ENCODE measurements at places on chromosomes 2 and 18.

- DNase-seq = no peak
These were observed 28.8 kb upstream of the TSPYL6 start for GRCh38 chr2:54284826-54285225.

DNA sequence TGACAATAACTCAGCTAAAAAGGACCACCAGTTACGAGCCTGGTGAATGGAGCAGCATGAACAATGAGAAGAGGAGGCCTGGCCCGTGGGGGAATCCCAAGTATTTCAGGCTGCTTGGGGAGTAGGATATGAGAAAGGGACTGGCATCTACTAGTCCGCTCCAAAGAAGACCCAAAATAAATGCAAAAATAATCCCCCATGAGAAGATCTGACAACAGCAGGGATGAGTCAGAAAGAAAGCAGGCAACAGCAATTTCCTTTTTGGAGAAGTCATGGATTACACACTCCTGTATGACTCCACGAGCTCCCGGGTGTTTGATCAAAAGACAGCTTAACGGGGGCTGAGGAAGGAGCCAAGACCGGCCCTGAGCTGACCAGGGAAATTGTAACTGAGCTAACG, 111.4 kb downstream of the SOX11 start:
- peak; percentile 27 for DNase-seq

- no peak for DNase-seq
These were observed at the start of gene GYPC for GRCh38 chr2:126655500-126656430. Gene GYPC (plus strand): TSS chr2:126656158. CDS start chr2:126656264, 106 bp downstream.

GRCh38 chr2:36333350-36334012, 22.1 kb upstream of the CRIM1 start:
- no peak for DNase-seq

DNA sequence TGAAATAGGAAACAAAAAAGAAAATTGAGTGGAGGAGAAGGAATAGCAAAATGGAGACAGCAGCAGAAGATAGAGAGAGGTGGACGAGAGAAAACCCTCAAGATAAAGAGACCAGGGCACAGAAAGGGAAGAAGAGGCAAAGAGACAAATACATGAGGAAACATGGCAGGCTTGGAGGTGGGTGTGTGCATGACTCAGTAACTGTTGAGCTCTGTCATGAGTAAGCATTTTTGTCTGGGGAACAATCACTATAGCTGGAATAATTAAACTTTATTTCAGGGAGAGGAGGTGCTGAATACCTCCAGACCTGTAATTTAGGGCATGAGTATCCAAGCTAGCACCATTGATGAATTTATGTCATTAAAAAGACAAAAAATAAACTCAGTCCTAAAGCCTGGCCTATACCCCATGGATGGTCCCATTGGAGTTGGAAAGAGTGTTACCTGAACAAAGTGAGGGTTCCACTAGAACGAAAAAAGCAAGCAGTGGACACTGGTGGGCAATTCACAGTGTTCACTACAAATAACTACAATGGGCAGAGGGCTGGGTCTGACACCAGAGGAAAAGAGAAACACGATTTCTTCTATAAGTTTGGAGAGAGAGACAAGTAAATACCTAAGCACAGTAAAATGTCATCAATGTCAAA, 145.5 kb downstream of the ADCYAP1 start:
- DNase-seq = no peak

GRCh38 chr18:48866028-48866733, 84.6 kb downstream of the SMAD7 start:
- no peak for DNase-seq

DNA sequence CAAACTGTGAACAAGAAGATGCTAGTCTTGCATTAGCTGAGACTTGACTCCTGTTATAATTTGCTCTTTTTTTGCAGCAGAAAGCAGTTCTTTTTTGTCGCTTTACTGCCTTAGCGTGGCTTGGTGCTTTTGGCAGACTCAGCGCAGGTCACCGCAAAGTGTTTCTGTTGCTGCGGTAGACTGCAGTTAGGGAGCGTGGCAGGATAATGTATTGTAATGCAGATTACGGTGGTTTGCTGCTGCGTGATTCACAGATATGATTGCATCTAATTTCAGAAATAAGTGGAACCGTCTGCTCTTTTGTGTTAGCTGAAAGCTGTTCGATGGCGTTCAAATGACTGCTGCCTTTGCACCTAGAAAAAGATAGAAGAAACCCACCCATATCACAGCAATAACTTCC, 131.6 kb upstream of the SATB2 start:
- no peak for DNase-seq

DNA sequence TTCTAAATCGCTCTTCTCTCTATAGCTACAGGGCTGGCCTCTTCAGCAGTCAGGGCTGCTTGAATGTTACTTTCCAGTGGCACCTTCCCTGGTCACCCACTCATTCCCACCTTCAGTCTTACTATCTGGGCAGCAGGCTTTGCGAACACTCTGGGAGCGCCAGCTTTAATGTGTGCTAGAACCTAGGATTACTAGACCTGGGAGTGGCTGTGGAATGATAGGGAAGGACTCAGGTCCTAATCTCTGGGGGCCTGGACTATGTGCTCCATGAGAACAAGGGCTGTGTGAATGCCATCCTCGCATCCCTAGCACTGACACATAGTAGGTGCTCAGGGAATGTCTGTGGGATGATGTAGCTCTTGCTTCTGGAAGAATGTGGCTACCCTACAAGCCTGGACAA, 57.6 kb downstream of the BCL2L11 start:
- DNase-seq = no peak

- DNase-seq = no peak
These were observed 74.5 kb downstream of the MOGAT1 start for GRCh38 chr2:222745836-222746559.

DNA sequence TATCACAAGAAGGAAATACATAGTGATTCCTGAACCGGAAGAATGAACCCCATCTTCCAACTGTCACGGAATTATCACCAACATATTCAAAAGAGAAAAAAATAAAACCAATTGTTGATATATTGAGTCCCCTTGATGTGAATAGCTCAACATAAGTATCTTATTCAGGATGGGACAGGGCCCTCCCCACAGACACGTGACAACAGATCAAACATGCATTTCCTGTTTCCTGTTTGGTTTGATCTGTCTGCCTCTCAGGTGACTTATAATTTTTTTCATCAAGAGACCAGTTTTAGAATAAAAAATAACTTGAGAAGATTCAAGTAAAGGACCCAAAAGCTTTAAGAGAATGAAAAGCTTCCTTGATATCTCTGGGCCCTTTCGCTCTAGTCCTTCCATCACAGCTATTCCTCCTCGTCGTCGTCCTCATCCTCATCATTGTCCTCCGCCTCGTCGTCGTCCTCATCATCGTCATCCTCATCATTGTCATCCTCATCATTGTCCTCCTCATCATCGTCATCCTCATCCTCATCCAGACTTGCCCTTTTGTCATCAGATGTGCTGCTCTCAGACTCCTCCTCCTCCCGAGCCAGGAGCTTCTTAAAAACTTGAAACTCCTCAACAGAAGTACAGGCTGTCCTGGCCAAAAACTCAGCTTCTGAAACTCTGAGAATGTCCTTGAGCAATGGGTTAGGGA, 6.3 kb downstream of the MTERF4 start:
- DNase-seq = no peak

GRCh38 chr2:225027061-225027762, 15.1 kb downstream of the DOCK10 start:
- no peak for DNase-seq

- peak; percentile 94 for DNase-seq
These were observed 46.7 kb upstream of the LAPTM4A start for GRCh38 chr2:20097889-20098714.

GRCh38 chr2:151096235-151096634, 165.4 kb downstream of the RBM43 start:
- DNase-seq = no peak

GRCh38 chr2:175203621-175204496, 22.3 kb upstream of the ATP5MC3 start:
- DNase-seq = peak; percentile 77

DNA sequence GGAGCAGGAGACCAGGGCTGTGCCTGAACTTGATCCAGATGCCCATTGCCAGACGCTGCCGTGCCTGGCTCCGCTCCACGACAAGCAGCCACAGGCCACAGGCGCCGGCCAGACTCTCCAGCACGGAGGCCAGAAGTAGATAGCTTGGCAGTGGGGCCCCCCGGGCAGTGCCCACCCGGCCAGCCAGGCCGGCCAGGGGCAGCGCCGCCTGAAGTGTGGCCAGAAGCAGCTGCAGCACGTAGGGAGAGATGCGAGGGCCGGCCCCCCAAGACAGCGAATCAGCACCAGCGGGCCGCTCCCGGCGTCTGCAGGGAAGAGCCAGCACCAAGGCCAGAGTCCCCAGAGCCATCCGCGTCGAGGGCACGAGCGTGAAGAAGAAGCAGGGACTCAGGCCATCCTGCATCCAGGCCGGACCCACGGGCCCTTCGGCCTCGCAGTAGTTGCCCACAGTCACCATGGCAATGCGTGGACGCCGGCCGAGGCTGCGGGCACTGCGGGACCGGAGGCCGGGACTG, 484 bp downstream of the ABCB6 start:
- peak; percentile 55 for DNase-seq

DNA sequence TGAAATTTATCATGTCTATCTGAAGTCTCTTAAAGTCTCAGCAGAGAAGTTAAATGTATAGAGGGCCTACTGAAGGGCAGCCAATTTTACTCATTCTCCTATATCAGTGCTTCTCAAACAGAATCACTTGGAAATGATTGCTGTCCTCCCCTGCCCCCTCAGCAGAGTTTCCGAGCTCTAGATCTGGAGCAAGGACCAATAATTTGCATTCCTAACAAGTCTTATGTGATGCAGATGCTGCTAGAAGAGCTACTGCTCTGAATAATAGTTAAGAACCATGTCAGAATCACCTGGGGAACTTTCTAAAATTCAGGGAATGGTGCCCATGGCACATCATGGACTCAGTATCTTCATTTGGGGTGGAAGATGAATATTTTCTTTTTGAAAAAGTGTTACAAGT, 105.6 kb upstream of the EPHA4 start:
- no peak for DNase-seq

DNA sequence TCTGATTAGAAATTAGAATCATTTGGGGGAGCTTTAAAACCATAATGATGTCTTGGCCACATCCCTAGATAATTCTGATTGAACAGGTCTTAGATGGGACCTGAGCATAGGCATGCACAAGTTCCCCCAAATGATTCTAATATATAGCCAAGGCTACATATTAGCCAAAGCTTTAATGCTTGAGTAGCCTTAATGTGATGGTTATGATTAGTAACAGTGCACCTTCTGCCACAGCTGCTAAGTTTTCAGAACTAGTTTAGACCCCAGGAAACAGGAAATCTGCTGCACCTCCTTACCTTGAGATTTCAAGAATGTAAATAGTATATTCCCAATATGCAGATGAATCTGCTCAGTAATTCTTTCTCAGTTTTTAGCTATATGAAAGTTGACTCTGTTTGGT, 119.8 kb downstream of the PTPN4 start:
- no peak for DNase-seq

DNA sequence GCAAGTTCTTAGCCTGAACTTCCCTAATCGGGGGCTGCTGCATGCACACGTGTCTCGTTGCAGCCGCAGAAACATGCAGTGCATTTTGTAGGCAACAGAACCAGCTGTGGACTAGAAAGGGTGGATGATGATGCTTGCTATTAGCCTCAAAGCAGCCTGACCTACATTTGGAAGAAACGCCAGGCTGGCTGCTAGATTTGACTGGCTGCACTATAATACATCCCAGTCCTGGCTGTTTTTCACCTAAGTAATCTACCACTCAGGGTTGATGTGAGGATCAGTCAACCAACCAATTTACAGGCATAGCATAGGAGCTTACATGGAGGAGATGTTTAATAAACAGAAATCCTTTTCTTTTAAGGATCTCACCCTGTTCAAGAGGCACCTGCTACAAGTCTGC, 56.4 kb upstream of the SPP2 start:
- no peak for DNase-seq

DNA sequence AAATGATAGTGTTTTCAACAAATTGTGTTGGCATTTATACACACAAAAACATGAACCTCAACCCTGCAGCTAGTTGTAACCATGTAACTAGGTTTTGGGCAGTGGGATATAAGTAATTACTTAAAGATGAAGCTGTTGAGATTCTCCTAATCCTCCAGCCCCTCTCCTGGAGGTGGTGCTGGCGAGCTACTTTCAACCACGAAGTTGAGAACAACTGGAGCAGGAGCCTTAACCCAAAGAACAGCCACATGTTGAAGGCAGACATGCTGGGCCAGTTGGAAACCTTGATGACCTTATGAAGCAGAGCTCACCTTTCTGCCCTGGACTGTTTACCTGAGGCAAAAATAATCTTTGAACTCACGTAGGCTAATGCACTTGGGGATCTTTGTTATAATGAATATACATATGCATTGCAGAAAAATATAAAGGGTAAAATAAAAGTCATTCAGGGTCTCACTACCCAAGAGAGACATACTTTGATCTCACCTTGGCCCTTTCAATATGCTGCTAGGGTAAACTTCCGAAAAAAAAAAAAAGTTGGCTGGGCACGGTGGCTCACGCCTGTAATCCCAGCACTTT, 89.6 kb upstream of the NPAS2 start:
- DNase-seq = peak; percentile 47
